Stimulated activated CD8-positive, alpha-beta memory T cell treated with anti-CD3 and anti-CD28 coated beads, Interleukin-4, amount 100 ng/mL, for 1 hour (primary cell): ENCODE measurements at places on chromosomes 11 and 22.

DNA sequence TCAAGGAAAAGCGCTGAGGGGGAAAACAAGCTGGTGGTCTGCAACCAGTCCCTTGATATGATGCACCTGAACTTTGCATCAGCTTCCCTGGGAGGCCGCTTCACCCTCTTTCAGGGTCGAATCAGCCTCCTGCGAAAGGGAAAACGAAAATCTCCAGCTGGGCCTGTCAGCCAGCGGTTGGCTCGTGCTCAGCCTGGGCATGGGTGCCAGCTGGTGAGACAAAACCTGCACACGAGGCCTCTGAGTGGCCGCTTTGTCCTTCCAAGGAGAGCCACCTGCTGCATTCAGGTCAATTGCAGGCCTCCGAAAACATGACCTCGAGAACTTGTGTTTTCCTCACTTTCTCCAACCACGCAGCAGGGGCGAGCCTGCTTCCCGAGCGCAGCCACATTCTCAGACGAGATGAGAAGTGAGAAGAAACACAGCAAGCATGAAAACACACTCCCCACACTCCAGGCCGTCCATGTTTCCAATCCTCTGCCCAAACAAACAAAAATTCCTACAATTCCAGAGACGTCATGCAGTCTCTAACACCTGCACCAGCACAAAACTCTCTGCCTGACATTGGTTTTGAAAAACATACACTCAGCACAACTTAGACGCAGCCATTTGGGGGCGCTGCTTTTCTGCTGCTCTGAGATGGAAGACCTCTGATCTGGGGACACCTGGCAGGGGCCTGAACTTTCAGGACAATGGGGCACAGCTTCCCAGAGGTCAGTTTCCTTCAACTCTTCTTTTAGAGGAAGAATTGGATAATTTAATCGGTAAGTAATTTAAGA, 77.1 kb downstream of the DHCR7 start:
- DNase-seq = no peak

DNA sequence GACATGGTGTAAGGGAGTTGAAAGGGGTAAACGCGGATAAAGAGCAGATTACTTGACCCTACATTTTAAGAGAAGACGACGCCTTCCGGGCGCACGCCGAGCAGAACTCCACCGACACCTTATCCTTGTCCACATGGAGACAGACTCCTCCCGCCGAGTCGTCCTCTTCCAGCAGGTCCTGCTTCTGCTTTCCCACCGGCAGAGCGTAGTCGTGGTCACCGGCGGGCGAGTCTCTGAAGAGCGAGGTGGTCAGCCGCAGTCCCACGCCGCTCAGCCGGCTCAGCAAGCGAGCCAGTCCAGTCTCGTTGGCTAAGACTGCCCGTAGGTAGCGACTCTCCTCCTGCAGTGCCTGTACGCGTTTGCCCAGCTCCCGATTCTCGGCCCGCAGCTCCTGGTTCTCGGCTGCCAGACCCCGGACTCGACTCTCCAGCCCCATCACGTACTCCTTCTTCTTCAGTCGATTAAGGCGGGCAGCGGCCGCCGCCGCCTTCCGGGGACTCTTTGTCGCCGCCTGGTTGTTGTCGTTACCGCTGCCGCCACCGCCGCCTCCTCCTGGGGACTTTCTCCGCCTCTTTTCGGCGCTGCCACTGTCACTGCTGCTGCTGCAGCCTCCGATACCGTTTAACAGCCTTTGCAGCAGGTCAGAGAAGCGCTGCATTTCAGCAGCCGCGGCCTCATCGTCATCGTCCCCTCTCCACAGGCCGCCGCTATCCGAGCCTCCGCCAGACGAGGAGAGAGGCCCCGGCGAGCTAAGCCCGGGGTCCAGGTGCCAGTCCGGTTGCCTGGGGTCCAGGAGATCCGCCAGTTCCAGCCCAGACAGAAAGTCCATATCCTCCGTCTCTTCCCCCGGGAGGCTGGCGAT, 945 bp downstream of the CREBZF start:
- DNase-seq = peak; percentile 75

- DNase-seq = no peak
These were observed 1.3 kb downstream of the ABTB2 start for GRCh38 chr11:34356576-34356912.

DNA sequence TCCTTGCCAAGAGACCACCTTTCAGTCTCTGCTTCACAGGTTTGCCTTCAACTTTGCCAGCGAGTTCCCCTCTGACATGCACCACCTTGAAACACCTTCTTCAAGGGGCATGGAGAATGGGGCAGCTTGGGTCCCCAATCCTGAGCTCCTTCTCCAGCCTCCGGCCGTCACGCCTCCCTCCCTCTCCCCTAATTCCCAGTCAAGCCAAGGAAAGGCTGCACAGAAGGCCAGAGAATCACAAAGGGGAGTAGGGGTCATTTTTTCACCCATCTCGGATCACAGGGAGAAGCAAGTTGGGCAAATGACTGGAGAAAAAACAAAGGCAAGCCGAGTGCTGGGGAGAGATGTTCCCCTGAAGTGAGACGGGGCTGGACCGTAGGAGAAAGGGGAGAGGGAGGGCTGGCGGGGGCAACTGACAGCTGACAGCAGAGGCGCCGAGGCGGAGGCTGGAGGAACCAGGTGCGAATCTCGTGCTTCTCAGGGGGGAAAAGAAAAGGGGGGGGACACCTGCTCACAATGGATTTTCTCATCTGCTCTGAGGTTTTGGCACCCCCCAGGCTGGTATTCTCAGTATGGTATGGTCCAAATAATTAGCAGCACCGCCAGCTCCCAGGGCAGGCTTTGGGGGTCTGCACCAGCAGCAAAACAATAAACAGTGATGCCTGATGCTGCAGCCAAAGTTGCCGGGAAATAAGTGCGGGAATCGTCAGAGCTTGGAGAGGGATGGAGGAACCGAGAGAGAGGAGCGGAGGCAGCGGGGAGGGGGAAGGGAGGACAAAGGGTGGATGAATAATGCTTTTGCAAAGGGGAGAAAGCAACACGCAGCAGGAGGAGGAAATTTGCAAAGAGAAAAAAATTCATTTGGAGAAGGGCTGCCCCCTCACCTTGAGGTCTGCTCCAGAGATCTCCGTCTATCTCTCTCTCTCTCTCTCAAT, 644 bp downstream of the YPEL4 start:
- no peak for DNase-seq

DNA sequence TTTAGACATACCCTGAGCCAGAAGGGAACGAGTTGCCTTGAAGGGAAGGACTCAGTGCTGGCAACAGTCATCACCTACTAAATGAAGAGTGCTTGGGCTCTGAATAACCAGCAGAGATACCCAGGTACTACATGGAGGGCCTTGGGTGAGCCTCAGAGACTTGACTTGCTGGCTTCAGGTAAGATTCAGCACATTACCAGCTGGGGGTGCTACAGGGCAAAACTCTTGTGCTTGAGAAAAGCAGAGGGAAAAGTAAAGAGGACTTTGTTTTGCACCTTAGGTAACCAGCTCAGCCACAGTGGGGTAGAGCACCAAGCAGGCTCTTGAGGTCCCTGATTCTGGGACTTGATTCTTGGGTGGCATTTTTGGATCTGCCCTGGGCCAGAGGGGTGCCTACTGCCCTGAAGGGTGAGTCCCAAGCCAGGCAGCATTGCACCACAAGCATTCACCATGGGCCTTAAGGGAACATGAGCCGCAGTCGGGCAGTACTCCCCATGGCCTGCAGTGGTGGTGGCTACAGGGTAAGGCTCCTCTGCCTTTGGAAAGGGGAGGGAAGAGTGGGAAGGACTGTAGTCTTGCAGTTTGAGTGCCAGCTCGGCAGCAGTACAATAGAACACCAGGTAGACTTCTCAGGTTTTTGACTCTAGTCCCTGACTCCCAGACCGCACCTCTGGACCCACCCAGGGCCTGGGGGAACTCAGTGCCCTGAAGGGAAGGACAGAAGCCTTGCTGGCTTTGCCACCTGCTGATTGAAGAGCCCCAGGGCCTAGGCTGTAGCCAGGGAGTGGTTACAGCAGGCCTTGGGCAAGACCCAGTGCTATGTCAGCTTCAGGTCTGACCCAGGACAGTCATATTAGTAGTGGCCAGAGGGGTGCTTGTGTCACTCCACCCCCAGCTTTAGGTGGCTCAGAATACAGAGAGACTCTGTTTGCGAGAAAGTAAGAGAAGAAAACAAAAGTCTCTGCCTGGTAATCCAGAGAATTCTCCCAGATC, 22.7 kb upstream of the PLEKHA7 start:
- DNase-seq = no peak

DNA sequence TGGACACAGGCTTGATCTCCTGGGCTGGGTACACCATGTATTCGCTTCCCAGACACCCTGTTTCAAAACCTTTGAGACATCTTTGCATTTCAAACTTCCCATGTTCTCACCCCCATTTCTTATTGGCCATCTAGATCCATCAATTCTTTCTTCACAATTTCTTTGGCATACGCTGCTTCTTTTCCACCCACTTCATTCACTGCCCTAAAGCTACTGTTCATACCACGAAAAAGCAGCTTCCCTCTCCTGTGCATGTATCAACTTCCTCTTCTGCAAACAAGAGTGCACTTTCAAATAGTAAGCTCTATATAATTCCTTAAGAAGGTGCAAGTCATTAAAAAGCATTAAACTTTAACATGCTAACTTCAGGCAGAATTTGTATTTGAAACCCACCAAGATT, 21.4 kb downstream of the UVRAG start:
- no peak for DNase-seq

GRCh38 chr11:3808861-3809623, 682 bp downstream of the PGAP2 start:
- no peak for DNase-seq

DNA sequence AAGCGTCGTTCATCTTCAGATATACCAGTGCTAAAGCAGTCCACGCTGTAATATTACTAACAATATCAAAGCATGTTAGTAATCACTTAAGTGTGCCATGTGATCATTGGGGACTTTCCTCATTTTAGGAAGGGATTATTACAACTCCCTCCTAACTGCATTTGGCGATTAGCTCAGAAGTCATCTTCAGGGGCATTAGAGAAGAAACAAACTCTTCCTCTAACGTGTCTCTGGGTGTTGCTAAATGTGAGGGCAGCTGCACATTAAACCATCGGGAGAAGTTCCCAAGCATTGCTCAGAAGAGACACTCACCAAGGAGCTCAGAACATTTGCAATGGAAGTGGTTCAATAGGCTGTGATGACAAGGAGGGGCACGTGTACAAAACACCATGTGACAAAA, 17.2 kb downstream of the TESMIN start:
- no peak for DNase-seq

GRCh38 chr11:124763156-124763947, 1.3 kb upstream of the ESAM start:
- peak; percentile 85 for DNase-seq

GRCh38 chr11:99739464-99740089, 718.8 kb downstream of the CNTN5 start:
- DNase-seq = no peak

GRCh38 chr22:48824712-48825651, 1002.7 kb downstream of the BRD1 start:
- no peak for DNase-seq

GRCh38 chr11:82775736-82776346, 42.2 kb upstream of the FAM181B start:
- no peak for DNase-seq

- DNase-seq = no peak
These were observed 253.7 kb downstream of the AASDHPPT start for GRCh38 chr11:106331176-106331575.

- DNase-seq = no peak
These were observed 273.2 kb downstream of the DCDC1 start for GRCh38 chr11:31096191-31096805.

DNA sequence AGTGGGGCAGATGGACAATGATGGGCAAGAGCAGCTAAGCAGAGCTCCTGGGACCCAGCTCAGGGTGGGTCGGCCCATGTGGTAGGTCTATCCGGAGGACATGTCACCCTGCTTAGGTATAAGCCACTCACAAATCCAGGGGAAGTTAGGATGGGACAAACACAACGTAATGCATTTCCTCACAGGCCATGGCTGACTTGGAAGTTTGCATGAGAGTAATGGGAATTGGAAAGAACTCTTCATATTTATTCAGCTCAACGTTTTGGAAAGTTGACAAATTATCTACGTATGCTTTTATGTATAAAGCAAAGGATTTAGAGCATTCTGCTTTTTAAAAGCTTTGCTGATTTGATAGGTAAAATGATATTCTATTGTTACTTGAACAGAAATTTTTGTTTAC, 74.9 kb downstream of the SMCO4 start:
- no peak for DNase-seq

GRCh38 chr22:49593509-49593908, 234.2 kb downstream of the BRD1 start:
- no peak for DNase-seq

DNA sequence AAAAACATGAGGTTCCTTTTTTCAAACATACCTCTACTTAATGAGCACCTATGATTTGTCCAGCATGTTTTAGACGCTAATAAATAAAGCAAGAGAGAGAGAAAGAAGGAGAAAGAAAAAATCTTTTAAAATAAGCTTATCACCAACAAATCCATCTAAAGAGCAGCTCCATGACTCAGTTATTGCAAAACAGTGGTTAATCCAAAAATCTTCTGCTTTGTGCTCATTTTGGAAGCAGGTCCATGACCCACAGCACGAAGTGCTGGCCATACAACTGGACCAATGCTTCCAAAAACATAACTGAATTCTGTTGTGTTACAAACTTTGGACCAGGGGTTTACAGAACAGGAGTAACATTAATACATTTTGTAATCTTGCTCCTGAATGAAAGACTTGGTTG, 696.6 kb downstream of the KCNA4 start:
- DNase-seq = no peak

DNA sequence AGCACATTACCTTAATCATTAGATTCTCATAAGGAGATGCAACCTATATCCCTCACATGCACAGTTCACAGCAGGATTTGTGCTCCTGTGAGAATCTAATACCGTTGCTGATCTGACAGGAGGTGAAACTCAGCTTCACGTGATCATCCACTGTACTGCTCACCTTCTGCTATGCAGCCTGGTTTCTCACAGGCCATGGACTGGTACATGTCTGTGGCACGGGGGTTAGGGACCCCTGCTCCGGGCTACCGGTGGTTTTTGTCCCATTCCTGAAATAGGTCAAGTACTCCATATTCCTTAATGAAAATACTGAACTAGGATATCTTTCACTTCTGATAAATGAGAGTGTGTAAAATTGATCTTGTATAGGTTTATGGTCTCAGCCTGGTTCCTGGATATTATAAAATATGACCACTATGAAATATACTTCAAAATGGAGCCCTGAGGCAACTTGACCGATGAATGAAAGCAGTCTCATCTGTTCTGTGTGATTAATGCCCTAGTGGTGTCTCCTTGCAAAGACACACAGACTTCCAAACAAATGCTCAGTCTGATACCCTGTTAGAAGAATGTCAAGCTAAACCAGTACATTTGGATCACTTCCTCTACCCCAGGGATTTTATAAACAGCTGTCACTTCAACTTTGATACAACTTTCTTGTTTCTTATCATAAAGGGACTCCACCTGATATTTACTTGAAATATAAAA, 492.9 kb upstream of the ANO3 start:
- DNase-seq = no peak

- DNase-seq = no peak
These were observed 52.9 kb downstream of the ST14 start for GRCh38 chr11:130212431-130212961.

DNA sequence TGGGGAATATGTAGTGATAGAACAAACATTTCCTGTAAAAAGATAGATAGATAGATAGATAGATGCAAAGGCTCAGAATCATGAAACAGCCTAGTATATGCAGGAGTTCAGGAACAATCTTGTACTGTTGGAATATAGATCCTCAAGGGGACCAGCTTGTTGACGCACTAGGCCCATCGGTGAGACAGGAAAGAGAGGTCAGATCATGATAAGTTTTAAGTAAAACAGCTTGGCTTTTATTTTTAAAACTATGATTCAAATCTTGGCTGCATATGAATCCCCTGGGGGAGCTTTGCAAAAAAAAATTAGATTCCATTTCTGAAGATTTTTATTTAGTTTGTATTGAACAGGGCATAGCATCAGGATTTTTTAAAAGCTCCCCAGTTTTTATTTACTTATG, 185.8 kb downstream of the TRPC6 start:
- DNase-seq = no peak
